ENCODE measurements at places on chromosomes 3 and 15. TPM values are rescaled to one million over a fixed set of nuclear protein-coding genes. Genes with fewer than 3 reads are reported as not detected.

Gene MLF1
- 353 TPM for polyA plus RNA-seq

DNA sequence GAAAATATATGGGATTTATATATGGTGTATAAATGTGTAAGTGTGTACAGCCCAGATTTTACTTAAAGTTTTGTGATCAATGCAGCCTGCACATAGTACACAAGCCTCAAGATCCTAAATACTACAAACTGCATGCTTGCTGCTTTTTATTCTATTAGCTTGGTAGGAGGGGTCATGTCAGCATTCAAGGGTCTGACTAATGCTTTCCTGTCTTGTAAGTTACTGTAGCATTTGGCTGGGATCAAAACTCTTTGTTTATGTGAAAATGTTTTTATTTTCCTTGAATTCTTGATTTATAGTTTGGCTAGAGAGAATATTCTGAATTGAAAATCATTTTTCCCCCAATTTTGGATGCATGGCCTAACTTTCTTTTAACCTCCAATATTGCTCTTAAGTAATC is 370.9 kb downstream of the NSUN3 start:
- H3K27me3 ChIP-seq: no peaks in the 10 kb centered on the region
- no peak for DNase-seq
- H3K4me3 ChIP-seq: no peak overlapping the region

Gene SH2D7
- 0.98 TPM for polyA plus RNA-seq

GRCh38 chr3:113852506-113852905 is 13.9 kb downstream of the GRAMD1C start:
- H3K4me1 ChIP-seq: no peaks in the 10 kb centered on the region
- no peak for DNase-seq
- H3K27me3 ChIP-seq: no peaks in the 10 kb centered on the region

- no peak overlapping the region for H3K4me3 ChIP-seq
- H3K36me3 ChIP-seq: no peaks in the 10 kb centered on the region
- no peak for DNase-seq
- no peak overlapping the region for H3K27ac ChIP-seq
- H3K27me3 ChIP-seq: peaks cover 7% of the 10 kb centered on the region
Measured at GRCh38 chr15:32706704-32707103, 11.1 kb upstream of the GREM1 start.

Gene FBXO40
- polyA plus RNA-seq: 10.3 TPM

Gene CHRM5
- not detected for polyA plus RNA-seq

Gene CPN2
- 1.3 TPM for polyA plus RNA-seq

Gene GREM1
- polyA plus RNA-seq: 0.49 TPM

- peak overlapping the region; percentile 85 for H3K27ac ChIP-seq
- no peak overlapping the region for H3K4me3 ChIP-seq
- H3K4me1 ChIP-seq: peaks cover 17% of the 10 kb centered on the region
- H3K36me3 ChIP-seq: no peaks in the 10 kb centered on the region
Measured at GRCh38 chr15:90213818-90214204, 12.7 kb downstream of the SEMA4B start.

DNA sequence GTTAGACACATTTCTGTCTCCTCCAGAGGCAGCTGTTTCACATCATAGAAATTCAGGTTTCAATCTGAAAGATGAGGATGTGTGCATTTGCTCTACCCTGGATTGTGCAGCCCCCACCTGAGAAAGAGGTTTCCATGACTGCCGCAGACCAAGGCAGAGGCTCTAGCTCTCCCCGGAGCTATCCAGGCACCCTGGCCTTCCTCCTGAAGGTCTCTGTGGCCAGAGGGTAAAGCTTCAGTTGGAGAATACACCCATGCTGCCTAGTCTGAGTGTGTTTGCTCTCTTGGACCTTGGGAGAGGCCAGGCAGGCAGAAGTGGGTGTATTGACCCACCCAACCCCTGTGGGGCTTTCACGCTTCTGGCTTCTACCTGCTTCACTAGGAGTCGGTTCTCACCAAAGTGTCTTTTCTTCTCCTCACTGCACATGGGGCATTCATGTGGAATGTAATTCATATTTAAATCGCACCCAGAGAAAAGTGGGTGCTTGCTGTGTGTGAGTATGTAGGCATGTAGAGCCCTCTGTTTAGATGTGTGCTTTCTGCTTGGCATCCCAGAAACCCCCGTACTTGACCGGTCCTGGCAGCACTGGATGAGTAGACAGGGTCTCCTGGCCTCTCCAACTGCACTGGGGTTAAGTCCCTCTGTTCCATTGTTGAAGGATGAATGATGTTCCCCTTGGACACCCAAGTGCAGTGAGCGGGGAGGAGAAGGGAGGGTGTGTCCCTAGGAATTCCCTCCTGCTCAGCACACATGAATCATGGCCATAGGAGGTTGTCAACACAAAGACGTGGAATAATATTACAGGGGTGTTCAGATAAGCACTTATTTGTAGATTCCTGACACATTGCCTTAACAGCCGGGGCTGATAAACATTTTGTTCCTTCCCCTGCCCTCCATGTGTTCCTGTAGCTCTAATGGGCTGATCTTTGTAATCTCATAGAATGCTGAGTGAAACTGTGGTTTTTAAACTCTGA is 20.3 kb upstream of the RAB6B start:
- peaks cover 4% of the 10 kb centered on the region for H3K27me3 ChIP-seq
- peak; percentile 19 for DNase-seq
- H3K36me3 ChIP-seq: no peaks in the 10 kb centered on the region
- no peaks in the 10 kb centered on the region for H3K4me1 ChIP-seq
- H3K4me3 ChIP-seq: no peak overlapping the region
- H3K27ac ChIP-seq: no peak overlapping the region

Gene STRIT1
- not detected for polyA plus RNA-seq

- H3K36me3 ChIP-seq: no peaks in the 10 kb centered on the region
- H3K4me1 ChIP-seq: no peaks in the 10 kb centered on the region
- H3K4me3 ChIP-seq: no peak overlapping the region
- H3K27ac ChIP-seq: no peak overlapping the region
Measured at GRCh38 chr15:77784361-77785292, 151.9 kb upstream of the LINGO1 start.

GRCh38 chr3:5035692-5036391 is 56.6 kb downstream of the BHLHE40 start:
- H3K4me3 ChIP-seq: no peak overlapping the region
- no peak for DNase-seq
- H3K4me1 ChIP-seq: no peaks in the 10 kb centered on the region
- H3K36me3 ChIP-seq: no peaks in the 10 kb centered on the region
- no peak overlapping the region for H3K27ac ChIP-seq
- H3K27me3 ChIP-seq: no peaks in the 10 kb centered on the region

- no peaks in the 10 kb centered on the region for H3K36me3 ChIP-seq
- no peaks in the 10 kb centered on the region for H3K4me1 ChIP-seq
- no peak overlapping the region for H3K4me3 ChIP-seq
- DNase-seq: no peak
- no peaks in the 10 kb centered on the region for H3K27me3 ChIP-seq
Measured at GRCh38 chr3:75295013-75295412, 369.1 kb upstream of the FRG2C start.

- DNase-seq: peak; percentile 75
- no peak overlapping the region for H3K27ac ChIP-seq
- H3K4me1 ChIP-seq: no peaks in the 10 kb centered on the region
Measured at GRCh38 chr3:122458992-122459391, 43.1 kb upstream of the WDR5B start.

DNA sequence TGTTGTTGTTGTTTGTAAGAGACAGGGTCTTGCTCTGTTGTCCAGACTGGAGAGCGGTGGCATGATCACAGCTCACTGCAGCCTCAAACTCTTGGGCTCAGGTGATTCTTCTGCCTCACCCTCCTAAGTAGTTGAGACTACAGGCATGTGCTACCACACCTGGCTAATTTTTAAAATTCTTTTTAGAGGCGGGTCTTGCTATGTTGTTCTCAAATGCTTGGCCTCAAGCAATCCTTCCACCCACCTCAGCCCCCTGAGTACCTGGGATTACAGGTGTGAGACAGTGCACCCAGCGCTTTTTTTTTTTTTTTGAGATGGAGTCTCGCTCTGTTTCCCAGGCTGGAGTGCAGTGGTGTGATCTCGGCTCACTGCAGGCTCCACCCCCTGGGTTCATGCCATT is 46.7 kb downstream of the TMOD3 start:
- peaks cover 2% of the 10 kb centered on the region for H3K36me3 ChIP-seq
- no peak for DNase-seq
- no peak overlapping the region for H3K4me3 ChIP-seq
- no peaks in the 10 kb centered on the region for H3K27me3 ChIP-seq
- no peak overlapping the region for H3K27ac ChIP-seq

DNA sequence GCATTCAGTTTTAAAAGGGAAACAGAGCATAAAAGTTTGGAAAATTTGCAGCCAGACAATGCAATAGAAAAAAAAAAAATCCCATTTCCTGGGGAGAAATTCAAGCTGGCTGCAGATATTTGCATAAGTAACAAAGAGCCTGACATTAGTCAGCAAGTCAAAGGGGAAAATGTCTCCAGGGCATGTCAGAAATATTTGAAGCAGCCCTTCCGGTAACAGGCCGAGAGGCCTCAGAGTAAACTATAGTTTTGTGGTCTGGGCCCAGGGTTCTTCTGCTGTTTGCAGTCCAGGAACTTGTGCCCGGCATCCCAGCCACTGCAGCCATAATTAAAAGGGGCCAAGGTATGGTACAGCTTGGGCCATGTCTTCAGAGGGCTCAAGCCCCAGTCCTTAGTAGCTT is 411.6 kb upstream of the BCHE start:
- H3K27me3 ChIP-seq: no peaks in the 10 kb centered on the region
- no peak for DNase-seq
- H3K4me1 ChIP-seq: no peaks in the 10 kb centered on the region
- no peak overlapping the region for H3K27ac ChIP-seq
- H3K36me3 ChIP-seq: no peaks in the 10 kb centered on the region
- no peak overlapping the region for H3K4me3 ChIP-seq

- no peak overlapping the region for H3K27ac ChIP-seq
- no peak overlapping the region for H3K4me3 ChIP-seq
- no peaks in the 10 kb centered on the region for H3K4me1 ChIP-seq
- no peaks in the 10 kb centered on the region for H3K36me3 ChIP-seq
- no peak for DNase-seq
Measured at GRCh38 chr3:173826901-173827609, 429.5 kb downstream of the NLGN1 start.

DNA sequence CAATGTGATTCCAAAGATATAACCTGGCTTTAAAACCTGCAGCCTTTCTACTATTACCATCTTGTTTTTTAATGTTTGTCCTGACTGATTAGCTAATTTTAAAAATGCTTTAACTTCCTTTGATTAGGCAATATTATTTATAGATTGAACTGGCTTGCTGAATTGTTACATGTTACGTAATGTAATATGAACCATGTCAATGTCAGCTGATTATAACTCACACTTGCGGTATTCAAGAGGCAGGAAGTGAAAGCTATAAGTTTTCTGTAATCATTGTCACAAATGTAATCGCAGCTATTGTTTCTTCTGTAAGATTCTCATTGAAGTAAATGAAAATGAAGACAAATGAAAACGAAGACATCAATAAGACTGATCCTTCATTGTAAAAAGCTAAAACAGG is 146.8 kb downstream of the ROBO2 start:
- H3K4me3 ChIP-seq: no peak overlapping the region
- no peak overlapping the region for H3K27ac ChIP-seq

Gene OPA1
- 26.6 TPM for polyA plus RNA-seq

GRCh38 chr3:16837602-16838001 is 47.2 kb upstream of the PLCL2 start:
- no peaks in the 10 kb centered on the region for H3K36me3 ChIP-seq
- H3K4me3 ChIP-seq: no peak overlapping the region

GRCh38 chr3:127479449-127479848 is 111.1 kb downstream of the TPRA1 start:
- H3K36me3 ChIP-seq: no peaks in the 10 kb centered on the region
- no peak overlapping the region for H3K4me3 ChIP-seq
- no peaks in the 10 kb centered on the region for H3K27me3 ChIP-seq
- H3K27ac ChIP-seq: no peak overlapping the region
- no peaks in the 10 kb centered on the region for H3K4me1 ChIP-seq

GRCh38 chr3:195046441-195046840 is 224.5 kb downstream of the XXYLT1 start:
- H3K4me3 ChIP-seq: no peak overlapping the region
- H3K36me3 ChIP-seq: no peaks in the 10 kb centered on the region

DNA sequence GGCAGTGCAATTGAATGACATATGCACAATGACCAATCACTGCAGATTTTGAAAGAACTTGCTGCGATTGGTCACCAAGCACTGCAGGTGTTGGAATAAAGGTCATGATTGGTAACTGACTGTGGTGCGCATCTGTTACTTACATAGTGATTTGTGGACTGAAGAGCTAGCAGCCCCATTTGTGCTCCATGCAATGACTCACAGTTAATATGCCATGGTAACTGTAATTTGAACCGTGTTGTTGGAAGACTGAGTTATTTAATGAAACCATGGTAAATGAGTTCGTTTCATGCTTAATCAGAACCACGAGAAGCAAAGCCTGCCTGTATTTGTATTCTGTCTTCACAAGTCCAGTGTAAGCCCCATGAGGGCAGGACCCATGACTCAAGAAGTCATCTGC is 220.5 kb downstream of the TJP1 start:
- no peaks in the 10 kb centered on the region for H3K4me1 ChIP-seq
- H3K27me3 ChIP-seq: no peaks in the 10 kb centered on the region
- no peak overlapping the region for H3K4me3 ChIP-seq
- H3K27ac ChIP-seq: no peak overlapping the region

DNA sequence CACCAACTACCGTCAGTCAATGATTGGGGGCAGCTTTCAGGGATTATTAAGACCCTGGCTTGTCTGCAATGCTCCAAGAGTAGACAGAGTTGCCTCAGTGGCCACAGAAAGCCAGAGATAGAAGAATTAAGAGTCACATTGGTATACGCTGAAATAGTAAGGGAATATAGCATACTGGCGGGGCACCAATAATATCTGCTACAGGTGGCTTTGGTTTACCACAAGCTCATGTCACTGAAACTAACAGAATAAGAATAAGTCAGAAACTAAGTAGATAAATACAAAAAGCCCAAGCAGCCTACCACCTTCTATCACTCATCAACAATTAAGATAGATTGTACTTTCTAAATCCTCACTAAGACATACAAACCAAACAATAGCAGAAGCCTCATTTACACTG is 2.5 kb upstream of the FHIT start:
- H3K36me3 ChIP-seq: no peaks in the 10 kb centered on the region
- H3K4me3 ChIP-seq: no peak overlapping the region
- peaks cover 20% of the 10 kb centered on the region for H3K4me1 ChIP-seq
- no peaks in the 10 kb centered on the region for H3K27me3 ChIP-seq
- H3K27ac ChIP-seq: no peak overlapping the region

DNA sequence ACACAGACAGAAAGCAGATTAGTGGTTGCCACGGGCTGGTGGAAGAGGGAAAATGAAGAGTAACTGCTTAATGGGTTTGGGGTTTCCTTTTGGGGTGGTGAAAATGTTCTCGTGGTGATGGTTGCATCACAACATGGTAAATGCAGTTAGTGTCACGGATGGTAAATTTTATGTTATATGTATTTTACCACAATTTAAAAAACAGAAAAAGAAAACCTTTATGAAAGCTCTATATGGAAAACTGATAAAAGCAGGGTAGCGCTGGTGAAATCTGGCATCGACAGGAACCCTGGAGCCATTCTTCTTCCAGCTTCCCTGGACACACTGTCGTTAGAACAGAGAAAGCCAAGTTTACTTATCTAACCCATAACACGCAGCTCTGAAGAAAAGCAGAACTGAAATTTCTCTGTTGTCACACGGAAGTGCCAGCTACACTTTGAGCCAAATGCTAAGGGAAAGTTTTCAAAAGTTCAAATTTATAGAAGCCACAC is 287.7 kb upstream of the NR2F2 start:
- H3K27ac ChIP-seq: no peak overlapping the region
- H3K4me3 ChIP-seq: no peak overlapping the region
- no peaks in the 10 kb centered on the region for H3K27me3 ChIP-seq
- peak; percentile 34 for DNase-seq
- H3K36me3 ChIP-seq: no peaks in the 10 kb centered on the region

Gene RFX7
- polyA plus RNA-seq: 5.9 TPM

Measured in cardiac muscle cell (in vitro differentiated cells and primary cell).